CD4-positive, alpha-beta T cell treated with Interleukin-17A for 4 hours (primary cell): ENCODE measurements at places on chromosomes 7 and 10.

- DNase-seq: no peak
These were observed 251.6 kb downstream of the DIP2C start for GRCh38 chr10:437698-438490.

DNA sequence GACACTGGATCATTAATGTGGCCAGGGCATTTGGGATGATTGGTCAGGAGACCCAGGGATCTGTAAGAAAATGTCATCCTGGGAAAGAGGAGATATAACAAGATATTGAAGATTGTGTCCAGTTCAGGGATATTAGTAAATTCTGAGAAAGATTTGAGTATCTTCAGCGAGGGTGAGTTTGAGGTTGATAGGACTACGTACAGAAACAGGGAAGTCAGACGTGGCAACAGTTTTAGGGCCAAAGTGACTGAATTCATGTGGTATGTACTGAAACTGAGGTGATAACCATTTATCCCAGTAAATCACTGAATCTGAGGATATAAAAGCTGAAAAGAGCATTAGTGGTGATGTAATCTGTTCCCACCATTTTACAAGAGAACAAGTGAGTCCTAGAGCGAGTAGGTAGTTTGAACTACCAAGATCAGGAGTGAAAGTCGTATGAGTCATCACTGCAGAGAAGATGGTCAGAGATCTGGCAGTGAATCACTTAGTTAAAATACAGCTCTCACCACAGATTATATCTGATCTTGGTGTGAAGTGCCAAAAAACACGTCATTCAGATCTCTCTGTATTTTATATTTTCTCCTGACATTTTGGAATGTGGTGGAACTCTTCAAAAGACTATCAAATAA lies 220.5 kb downstream of the CDK14 start:
- no peak for DNase-seq

DNA sequence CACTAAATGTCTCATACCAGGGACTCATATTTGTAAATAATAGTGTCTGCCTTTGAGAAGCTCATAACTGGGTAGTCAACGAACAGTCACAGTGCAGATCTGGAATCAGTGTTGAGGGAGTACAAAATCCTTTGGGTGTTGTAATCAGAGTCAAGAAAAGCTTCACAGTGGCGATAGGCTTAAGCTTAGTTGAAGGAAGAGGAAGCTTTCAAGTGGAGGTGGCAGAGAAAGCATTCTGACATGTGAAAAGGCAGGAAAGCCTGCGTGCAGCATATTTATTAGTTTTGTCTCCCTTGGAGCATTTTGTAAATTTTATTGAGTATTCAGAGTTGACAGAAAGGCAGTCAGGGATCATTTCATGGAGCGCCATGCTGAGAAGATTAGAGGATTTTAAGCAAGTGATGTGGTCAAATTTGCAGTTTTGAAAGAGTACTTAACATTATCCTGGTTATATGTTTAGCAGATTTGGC lies 104.9 kb downstream of the ADK start:
- DNase-seq: no peak

GRCh38 chr7:28725911-28726310 lies 232.2 kb downstream of the TRIL start:
- no peak for DNase-seq

DNA sequence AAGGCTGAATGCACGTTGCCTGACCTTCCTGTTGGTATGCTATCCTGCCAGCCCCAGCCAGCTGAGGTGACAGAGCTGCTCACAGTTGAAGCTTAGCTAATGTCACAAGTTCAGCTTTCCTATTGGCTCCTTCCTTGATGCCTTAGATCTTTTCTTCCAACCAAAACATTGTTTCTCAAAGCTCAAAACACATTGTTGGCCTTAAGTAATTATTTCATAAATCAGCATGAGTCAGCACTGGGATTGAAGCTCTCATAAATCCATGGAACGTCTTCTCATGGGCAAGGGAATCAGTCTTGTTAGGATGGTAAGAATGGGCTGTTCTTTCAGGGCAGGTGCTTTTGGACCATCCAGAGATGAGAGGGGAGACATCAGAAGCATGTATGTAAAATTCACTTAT lies 128.1 kb upstream of the SAMD8 start:
- DNase-seq: no peak

DNA sequence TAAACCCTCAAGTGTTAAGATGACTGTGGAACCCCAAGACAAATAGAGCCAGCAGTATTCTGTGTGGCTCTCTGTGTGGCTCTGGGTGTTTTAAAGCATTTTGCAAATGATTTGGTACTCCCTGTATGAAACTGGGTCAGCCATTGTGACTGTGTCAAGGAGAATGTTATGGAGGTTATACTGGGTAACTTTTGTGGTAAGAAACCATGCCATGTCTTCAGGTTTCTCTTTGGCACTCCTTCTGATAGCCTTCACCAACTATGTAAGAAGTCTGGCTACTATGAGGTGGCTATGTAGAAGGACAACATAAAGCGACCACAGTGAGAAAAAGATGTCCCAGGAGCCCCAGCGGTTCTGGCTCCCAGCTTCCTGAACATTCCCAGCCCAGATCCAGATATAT lies 226.6 kb upstream of the RHOBTB1 start:
- DNase-seq: no peak

DNA sequence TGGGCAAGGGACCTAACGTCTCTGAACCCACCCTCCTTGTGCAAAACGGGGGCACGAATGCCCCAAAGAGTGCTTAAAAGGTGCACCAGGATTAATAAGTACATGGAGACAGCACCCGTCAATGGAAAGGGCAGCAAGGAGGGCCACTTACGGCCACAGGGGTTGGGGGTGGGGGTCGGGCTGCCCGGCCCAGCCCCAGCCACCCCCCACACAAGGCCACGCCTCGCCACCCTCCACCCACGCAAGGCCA lies 213.4 kb downstream of the MAD1L1 start:
- no peak for DNase-seq

GRCh38 chr7:140684066-140684950 lies 11.6 kb downstream of the ADCK2 start:
- no peak for DNase-seq

GRCh38 chr10:119680050-119680449 lies 28.9 kb downstream of the BAG3 start:
- no peak for DNase-seq

DNA sequence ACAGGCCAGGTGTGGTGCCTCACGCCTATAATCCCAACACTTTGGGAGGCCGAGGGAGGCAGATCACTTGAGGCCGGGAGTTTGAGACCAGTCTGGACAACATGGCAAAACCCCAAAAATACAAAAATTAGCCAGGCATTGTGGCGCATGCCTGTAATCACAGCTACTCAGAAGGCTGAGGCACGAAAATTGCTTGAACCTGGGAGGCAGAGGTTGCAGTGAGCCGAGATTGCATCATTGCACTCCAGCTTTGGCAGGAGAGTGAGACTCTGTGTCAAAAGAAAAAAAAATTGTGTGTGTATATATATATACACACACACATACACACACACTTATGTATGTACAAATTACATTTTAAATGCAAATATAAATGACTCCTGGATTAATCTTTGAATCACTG lies 76.8 kb upstream of the LRRN3 start:
- DNase-seq: no peak

- DNase-seq: no peak
These were observed 19.2 kb upstream of the SEC61G start for GRCh38 chr7:54778166-54778565.

GRCh38 chr10:14009371-14010100 lies 321.2 kb downstream of the FRMD4A start:
- DNase-seq: peak; percentile 78

DNA sequence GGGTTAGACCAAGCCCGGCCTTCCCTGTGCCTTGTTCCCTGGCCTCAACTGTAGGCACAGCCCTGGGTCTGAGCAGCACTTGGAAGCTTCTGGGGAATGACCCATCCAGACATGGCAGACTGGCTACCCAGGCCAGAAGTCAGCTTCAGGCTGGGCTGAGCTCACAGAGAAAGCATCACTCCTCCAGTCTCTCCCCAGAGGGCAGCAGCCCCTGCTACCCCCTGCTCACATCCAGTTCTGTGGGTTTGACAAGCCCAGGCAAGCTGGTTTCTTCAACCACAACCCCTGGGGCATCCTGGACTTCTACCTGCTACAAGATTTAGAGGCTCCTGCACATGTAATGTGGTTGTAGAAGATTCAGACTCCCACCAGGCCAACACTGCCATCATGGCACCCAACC lies 9.0 kb downstream of the C10orf71 start:
- DNase-seq: no peak

DNA sequence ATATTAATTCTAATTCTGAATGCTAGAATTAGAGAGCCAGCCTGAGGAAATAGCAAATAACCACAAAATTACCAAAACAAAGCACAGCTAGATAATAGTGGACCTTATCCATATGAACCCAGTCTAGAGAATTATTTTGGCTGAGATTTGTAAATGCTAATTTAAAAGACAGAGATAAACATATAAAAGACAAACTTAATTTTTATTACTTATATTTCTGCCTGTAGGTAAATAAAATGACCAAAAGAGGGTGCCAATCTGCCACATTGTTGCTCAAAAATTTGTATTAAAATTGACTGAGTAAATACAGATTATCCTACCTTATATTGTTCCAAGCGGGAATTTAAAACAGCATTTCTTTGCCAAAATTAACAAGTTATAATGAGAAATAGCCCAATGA lies 20.2 kb downstream of the RTKN2 start:
- DNase-seq: no peak

DNA sequence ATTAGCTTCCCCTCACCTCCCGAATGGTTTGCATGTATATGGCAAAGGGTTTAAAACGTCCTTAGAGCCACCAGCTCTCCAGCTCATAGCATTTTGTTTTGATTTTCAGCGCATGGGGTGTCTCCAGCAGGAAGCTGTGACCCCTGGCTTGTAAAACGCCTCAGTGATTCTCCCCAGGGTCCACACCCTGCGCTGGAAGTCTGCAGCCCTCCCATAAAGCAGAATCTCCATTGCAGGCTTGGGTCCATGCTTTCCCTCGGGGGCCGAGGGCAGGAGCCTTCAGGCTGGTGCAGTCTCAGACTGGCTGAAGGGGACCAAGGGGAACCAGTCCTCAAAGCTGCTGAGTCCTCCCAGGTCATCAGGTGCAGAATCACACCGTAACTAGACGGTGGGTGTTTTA lies 109.7 kb downstream of the VIPR2 start:
- no peak for DNase-seq

DNA sequence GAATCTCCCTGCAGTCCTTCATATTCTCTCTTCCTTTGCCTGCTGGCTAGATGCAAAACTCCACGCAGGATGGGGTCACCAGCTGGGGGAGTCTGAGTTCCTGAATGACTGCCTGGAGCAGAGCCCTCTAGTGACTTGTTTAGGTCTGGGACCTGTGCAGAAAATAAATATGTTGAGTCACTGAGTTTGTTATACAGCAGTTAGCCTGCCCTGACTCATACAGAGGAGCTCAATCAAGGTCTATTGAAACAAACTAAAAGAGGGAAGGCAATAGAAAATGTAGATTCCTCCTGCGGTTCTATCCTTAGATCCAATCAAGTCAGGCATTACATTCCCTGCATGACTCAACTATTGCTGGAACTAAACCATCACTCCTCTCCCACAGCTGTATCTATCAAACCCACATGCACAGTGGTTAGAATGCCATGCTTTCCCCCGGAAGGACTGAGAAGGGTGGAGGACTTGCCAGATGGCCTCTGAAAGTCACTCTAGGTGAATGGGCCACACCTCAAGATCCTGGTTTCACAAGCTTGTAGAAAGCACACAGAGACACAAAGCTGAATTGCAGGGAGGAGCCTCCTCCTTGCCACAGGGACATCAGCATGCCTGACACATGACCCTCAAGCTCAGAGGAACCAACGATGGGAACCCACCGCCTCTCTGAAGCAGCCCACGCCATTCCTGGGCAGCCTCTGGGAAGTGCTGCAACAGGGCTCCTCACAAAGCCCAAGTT lies 73.9 kb downstream of the SH3PXD2A start:
- DNase-seq: peak; percentile 30

- no peak for DNase-seq
These were observed 55.9 kb upstream of the ADRB1 start for GRCh38 chr10:113987805-113988204.

DNA sequence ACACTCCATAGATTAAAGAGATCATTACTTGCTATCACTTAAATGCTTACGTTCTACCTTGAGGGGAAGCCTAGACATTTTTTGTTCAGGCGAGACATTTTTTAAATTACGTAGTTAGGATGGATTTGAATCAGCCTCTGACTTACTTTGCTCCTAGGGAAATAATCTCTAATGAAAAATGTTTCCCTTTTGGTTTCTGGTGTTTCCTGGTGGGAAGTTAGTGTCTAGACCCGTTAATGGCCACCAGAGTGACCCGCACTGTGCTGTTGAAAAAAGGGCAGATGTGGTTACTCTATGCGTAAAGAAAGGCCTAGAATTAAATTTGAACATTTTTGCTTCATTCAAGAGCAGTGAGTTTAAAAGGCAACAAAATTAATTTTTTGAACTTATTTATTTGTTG lies 3.8 kb downstream of the ZNF365 start:
- no peak for DNase-seq

DNA sequence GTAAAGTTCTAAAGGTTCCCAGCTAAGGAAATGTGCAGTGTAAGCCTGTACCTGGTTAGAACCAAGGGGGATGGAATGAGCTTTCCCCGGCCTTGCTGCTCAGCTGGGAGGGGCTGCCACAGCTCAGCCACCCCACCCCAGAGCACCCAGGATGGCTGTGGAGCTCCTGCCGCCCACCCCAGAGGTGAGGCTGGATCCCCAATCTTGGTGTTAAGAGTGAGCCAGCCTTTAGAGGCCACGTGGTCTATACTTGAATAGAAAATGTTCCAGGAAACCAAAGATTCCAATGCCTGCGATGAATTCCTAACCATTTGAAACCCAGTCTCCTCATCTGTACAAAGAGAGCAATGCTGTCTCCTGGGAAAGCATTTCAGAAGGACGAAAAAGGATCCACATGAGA lies 16.5 kb downstream of the DIP2C start:
- no peak for DNase-seq

GRCh38 chr7:106774768-106775551 lies 90.1 kb upstream of the PIK3CG start:
- DNase-seq: no peak

DNA sequence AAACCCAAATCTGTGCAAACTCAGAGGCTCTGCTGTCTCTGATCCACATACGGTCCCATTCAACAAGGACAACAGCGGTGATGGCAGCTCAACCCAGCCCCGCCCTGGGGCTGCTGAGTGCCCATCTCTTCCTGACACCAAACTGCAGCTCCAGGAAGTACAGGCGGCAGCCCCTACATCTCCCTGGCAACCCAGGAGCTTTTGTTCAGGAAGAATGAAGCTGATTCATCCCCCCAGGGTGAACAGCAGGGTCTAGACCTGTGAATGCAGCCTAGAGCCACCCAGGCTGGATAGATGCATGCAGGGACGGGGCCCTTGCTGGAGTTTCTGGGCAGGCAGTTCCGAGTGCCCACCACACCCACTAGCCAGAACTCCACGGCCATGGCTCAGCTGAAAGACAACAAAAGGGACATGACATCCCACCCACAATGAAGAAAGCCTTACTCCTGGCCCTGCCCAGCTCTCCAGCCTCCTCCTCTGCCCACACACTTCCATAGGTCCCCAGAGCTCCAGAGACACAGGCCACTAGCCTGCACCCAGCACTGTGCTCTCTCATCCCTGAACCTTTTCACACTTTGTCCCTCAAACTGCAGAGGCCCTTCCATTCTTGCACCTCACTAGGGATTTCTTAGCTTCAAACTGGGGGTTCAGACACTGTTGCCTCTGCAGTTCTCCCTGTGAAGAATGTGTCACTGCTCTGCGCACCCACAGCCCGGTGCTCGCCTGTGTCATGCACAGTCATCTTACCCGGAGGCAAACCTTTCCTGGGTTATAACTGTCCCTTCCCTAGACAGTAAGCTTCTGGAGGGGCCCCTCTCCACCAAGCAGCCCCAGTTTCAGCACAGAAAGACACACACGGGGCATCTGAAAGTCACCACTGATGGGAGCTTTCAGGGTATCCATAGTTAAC lies 99.1 kb downstream of the GRID1 start:
- DNase-seq: no peak
